ENCODE measurements at places on chromosomes 3 and 15.

DNA sequence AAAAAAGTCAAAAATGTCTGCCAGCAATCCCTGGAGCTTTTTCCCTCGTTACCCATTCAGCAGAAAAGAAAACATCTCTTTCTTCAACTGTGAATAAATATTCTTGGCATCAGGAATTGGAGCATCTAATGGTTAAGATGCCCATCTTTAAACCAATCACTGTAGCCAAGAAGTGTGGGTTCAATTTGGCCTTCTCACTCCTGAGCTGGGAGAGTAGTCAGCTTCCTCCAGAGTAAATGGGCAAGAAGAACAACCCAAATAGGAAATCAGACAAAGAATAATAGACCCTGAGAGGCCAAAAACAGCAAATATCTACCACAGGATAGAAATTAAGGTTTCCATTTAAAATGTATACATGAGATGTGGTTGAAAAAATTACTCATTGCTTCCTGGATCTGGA is 508.0 kb upstream of the MDFIC2 start:
- DNase-seq, result no peak

DNA sequence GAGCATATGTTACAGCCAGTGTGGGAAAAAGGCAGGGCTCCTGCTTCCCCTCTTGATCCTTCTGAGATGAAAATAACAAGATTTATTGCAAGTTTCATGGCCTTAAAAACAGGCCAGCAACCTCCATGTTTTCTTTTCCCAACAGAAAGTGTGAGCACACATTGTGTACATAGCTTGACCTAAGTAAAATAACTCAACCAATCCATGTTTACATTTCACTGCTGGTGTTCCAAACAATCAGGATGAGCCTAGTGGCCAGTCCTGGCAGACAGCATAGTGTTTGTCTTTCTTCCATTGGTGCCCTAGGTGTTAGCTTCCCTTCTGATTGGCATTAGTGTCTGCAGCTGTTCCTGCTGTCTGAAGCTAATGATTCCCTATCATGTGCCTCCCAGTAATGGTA is 847.7 kb downstream of the EPHA3 start:
- DNase-seq, result no peak

DNA sequence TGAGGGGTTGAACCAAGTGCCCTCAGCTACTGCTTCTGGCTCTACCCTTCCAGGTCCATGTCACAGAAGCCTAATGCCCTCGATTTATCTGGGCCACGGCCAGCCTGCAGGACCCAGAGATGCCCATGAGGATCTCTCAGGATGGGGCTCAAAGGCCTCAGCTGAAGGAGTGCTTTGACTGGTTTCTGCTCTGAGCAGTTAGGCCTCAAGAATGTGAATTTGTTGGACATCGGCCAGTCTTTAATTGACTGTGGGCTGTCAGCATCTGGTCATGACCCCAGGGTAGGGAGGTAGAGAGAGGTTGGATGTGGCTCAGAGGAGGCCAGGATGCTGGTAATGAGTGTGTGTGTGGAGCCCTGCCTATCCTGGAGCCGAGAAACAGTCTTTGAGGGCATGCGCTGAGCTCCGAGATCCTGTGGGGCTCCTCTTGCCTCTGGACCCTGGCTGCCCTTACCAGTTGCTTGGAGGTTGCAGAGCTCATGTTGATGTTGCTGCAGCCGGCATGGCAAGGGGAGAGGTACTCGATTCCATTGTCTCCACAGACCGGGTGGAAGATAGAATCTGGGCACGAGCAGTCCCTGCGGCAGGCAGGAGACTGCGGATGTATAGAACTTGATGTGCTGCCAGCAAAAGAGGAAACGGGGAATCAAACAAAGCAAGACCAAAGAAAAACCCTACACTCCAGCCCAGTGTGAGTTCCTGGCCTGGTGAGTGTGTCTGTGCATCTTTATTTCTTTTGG is 49.1 kb upstream of the RAB6B start:
- DNase-seq, result no peak

DNA sequence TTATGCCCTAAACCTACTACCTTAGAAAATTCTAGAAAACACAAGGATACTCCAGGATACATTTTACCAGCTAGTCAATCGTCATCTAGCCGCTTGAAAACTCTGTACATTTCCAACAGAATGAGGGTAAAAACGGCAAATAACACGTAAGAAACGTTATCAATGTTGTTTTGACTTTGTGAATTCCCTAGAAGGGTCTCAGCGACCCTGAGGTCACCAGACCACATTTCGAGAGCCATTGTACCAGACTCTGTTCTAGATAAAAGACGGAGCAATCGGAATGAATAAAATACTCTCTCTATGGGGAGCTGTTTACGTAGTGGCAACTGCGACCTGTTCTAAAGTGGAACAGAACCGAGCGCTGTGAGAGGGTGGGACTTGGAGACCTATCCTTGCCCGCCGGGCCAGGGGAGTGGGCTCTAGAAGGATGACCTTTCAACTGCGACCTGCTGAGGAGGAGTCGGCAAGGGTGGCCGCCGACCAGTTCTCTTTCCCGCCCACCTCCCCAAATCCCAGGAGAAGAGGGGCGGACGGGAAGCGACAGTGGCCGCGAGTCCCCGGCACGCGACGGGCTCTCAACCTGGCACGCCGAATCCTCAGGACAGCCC is 778 bp upstream of the AP4E1 start:
- DNase-seq, result peak; percentile 65

- DNase-seq, result no peak
Observed at GRCh38 chr3:186241910-186242821, 119.9 kb downstream of the DGKG start.
